Stimulated activated CD8-positive, alpha-beta memory T cell treated with anti-CD3 and anti-CD28 coated beads, Interleukin-15, amount 100 ng/mL, for 4 hours (primary cell): ENCODE measurements at places on chromosomes 7 and 10.

DNA sequence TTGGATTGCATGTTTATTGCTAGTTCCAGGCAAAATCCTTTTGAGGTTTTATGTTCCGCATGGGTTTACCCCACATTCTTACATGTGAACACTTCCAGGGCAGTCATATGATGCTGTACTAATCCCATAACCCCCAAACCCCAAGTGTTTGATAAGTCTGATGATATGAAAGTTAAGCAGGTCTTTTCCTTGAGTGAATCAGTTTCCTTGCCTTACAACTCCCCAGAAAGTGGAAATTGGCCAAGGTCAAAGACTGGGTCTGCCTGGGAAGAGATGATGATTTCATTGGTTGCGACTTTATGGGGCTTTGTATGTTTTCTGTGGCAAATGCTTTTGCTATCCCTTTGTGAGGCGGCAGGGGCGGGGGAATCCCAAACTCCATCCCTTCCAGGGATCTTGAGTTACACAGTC is 24.7 kb downstream of the AFAP1L2 start:
- DNase-seq = no peak

- no peak for DNase-seq
Measured at GRCh38 chr7:150356265-150356897, 12.2 kb upstream of the REPIN1 start.

GRCh38 chr7:76396864-76397263 is 12.6 kb downstream of the SSC4D start:
- DNase-seq = no peak

- no peak for DNase-seq
Measured at GRCh38 chr10:78703593-78703992, 365.2 kb upstream of the ZMIZ1 start.

DNA sequence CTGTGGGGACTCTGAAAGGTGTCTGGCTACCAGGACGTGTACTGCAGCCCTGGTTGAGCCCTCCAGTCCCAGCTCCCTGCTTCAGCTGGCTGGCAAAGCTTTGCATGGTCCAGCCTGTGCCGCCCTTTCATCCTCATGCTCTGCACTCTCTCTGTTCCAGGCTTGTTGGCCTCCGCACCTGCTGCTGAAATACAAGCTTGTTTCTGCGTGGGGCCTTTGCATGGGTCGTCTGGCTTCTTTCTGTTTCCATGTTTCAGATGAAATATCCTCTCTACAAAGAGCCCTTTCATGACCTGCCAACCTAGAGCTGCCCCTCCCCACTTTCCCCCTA is 45.9 kb downstream of the TSPAN15 start:
- DNase-seq = no peak

GRCh38 chr7:77626586-77627308 is 69.5 kb upstream of the RSBN1L start:
- DNase-seq = no peak

DNA sequence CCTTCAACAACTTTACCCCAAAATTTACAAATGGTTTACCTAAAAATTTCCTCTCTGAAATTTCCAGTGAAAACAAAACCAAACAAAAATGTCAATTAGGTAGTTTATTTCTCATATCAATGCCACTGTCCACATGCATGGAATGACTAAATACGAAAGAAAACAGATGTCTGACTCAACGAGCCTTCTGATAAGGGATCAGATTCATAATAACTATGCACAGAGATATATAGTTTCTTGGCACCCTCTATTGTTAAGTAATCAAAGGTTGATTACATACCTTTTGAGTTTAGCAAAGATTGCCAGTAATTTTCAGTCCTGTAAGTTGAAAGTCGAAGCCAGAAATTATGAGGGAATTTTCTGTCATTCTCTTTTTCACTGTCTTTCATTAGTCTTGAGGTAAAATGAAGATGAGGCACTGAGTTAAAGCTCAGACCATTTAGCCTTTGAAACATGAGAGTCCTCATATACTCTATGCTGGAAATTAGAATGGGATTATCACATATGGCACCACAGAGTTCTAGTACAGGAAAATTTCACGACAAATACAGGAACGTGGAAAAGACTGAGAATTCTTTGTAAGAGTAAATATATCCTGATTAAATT is 519.1 kb upstream of the ANKRD30A start:
- no peak for DNase-seq

GRCh38 chr7:153507885-153508284 is 544.3 kb upstream of the DPP6 start:
- DNase-seq = no peak

- DNase-seq = no peak
Measured at GRCh38 chr10:10600004-10600403, 417.7 kb upstream of the CELF2 start.

- DNase-seq = no peak
Measured at GRCh38 chr7:83429493-83429892, 219.4 kb downstream of the SEMA3E start.

GRCh38 chr7:76108540-76109233 is 60.8 kb downstream of the MDH2 start:
- DNase-seq = no peak

DNA sequence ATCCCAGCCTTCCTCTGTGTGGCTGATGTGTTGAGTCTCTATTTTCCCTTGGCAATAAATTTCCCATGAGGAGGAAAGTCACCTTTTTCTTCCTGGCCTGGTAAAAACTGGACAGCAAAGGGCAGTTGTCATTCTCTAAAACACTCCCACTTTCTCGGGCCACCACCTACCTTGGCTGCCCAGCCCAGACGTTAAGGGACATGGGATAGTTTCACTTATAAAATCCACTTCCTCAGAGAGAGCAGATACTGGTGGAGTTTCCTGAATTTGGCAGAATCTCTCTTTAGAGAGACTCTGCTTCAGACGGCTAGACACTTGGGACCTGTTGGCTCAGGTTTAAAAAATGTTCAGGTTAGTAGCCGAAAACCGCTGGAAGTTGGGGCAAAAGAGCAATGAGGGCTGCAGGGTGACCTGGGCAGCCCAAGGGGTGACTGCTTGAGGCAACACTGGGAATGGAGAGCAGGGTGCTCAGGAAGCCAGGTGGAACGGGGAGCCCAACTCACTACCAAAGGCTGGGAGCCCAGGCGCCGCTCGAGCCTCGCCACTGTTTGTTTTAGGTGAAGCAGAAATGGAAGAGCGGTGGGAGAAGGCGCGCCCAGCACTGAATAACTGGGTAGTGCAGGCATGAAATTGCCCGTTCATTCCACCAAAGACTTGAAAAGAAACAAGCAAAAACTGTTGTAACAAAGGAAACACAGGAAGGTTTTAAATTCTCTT is 186.1 kb downstream of the TRIL start:
- no peak for DNase-seq

GRCh38 chr7:6392712-6393666 is 54.8 kb downstream of the DAGLB start:
- DNase-seq = no peak

- DNase-seq = no peak
Measured at GRCh38 chr10:10772874-10773508, 244.7 kb upstream of the CELF2 start.

DNA sequence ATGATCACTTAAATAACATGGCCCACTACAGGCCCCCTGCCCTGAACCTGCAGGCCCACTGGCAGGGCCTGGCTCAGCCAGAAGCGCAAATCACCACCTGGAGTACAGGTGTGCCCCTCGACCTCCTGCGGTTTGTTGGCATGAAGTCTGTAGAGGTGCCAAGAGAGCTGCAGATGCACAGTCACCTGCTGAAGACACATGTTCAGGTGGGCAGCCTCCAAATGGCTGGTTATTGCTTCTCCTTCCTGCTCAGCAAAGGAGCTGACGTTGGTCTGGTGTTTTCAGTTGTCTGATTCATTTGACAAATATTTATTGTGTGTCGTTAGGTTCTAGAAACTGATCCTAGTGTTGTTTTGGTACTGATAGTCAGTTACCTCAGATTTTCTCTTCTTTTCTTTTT is 29.0 kb downstream of the DHTKD1 start:
- no peak for DNase-seq

- no peak for DNase-seq
Measured at GRCh38 chr7:137324796-137325696, 18.5 kb downstream of the PTN start.

GRCh38 chr10:110779489-110779888 is 92.2 kb upstream of the PDCD4 start:
- DNase-seq = no peak

GRCh38 chr7:6306471-6306870 is 34.0 kb upstream of the CYTH3 start:
- no peak for DNase-seq

DNA sequence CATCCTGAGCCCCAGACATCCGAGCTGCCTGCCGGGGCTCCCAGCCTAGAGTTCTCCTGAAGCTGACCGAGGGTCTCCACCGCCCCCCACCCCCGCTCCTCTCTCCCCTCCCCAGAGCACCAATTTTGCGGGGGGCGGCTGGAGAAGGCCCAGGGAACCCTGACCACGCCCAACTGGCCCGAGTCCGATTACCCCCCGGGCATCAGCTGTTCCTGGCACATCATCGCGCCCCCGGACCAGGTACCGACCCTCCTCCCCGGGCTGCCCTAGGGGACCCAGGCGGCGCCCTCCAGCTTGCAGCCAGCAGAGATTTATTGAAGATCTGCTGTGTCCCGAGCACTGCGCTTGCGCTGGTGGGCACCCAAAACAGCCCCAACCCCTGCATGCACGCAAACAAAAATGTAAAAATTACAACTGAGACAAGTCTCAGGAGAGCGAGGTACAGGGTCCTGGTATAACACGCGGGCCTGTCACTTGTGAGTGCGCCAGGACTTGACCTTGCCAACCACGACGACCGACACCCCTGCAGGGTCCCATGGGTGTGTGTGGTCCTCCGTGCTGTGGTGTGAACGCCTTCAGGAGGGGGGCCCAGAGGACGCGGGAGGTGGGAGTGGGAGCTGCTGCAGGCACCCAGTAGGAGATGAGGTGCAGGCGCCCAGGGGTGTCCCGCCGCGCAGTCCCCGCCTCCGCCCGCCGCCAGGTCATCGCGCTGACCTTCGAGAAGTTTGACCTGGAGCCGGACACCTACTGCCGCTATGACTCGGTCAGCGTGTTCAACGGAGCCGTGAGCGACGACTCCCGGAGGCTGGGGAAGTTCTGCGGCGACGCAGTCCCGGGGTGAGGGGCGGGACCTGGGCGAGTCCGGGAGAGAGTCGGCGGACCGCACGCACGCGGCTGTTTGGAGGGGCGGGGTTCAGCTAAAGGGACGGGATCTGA is 3.1 kb downstream of the PCOLCE start:
- no peak for DNase-seq

- DNase-seq = no peak
Measured at GRCh38 chr7:68269405-68269804, 1272.8 kb downstream of the TYW1 start.

- DNase-seq = no peak
Measured at GRCh38 chr10:7763929-7764328, 23.9 kb downstream of the KIN start.

- no peak for DNase-seq
Measured at GRCh38 chr10:112979927-112980326, 29.9 kb downstream of the TCF7L2 start.

- DNase-seq = no peak
Measured at GRCh38 chr10:26216585-26217395, at the start of gene GAD2. Gene GAD2 (plus strand): TSS chr10:26216774. CDS start chr10:26216810, 36 bp downstream.

DNA sequence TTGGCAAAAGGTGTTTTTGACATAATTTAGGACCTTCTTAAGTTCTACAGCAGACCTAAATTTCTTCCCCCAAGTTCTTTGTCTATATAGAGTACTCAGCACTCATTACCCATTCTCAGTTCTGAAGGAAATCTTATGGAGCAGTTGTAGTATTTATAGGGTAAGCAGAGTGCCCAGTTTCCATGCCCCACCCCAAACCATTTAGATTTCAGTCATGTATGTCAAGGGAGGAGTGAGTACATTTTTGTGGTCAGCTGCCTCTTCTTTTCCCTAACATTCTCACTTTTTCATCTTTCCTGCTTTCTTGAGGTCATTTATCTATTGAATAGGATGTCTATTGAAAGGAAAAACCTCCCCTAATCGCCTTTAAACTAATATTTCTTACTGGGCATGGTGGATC is 83.3 kb downstream of the KAT6B start:
- DNase-seq = no peak

GRCh38 chr7:137696376-137696775 is 150.4 kb downstream of the DGKI start:
- DNase-seq = no peak

GRCh38 chr10:132550366-132551092 is 12.9 kb downstream of the INPP5A start:
- DNase-seq = no peak

DNA sequence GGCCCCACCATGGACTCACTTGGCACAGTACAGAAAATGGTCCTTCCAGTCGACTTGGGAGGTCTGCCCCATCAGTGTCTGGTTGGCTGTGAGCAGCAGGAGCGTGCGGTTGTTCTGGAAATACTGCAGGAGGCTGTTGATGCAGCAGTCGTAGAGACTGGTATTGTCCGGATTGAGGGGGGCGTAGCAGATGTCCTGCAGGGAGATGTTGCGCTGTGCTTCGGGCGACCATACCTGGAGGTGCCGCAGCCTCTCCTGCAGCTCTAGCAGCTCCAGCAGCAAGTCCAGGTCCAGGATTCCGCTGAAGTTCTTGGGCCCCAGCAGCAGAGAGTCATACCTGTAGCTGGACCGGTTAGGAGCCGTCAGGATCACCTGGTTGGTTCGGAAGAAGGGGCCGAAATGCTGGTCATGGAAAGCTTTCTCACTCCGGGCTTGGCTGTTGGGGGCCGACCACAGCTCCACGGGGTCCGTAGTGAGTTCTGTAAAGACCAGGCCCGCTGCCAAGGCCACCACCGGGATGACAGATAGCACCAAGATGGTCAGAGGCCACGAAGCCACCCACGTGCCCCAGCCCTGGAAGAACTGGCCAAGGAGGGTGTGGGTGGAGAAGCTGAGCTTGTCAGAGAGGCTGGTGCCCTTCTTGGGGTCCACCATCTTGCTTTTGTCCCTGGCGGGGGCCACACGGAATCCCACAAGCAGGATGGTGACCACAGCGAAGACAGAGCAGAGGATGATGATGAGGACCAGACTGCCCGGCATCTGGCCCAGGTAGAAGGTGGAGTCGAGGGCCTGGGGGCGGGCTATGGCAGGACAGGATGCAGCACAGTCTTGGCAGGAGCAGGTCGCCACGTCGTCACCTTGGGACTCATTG is 2.1 kb downstream of the NPC1L1 start:
- DNase-seq = no peak

DNA sequence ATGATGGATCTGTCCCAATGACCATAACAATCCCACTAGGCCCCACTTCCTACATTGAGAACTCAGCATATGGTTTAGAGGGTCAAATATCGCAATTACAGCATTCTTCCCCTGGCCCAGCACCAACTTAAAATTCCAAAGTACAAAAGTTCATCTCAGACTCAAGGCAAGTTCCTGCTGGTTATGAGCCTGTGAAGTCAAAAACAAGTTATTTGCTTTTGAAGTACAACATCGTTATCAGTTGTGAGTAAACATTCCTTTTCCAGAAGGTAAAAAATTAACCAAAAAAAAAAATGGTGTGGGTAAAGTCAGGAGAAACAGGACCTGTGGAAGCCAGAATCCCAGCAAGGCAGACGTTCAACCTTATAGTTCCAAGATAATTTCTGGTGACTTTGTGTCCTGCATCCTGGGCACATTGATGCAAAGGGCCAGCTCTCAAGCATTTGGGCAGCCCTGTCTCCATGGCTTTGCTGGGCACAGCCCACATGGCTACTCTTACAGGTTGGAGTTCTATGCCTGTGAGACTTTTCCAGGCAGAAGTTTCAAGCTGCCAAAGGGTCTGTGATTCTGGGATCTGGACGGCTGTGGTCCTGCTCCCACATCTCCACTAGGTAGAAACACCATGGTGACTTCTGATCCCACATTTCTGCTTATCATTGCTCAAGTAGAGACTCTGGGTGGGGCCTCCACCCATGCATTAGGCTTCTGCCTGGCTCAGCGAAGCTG is 37.5 kb downstream of the AKR1C8 start:
- DNase-seq = no peak
